Activated CD8-positive, alpha-beta memory T cell treated with anti-CD3 and anti-CD28 coated beads, Interleukin-2, amount 50 U/mL, for 4 hours (primary cell): ENCODE measurements at places on chromosomes 5 and 9.

DNA sequence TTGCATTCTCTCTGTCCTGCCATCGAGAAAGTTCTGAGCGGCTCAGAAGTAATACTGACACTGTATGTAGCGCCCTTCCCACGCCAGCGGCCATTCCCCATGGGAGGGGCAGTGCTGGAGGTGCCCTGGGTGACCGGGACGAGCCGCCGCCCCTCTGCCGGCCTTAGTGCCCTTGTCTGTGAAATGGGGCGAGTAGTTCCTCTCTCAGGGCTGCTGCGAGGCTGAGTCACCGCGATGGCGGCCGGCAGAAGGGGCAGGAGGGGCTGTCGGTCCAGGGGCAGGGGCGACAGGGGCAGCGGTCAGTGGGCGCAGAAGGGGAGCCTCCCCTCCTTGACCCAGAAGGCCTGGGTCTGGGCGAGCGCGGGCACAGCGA, 148.9 kb downstream of the GAPVD1 start:
- no peak for DNase-seq

- DNase-seq: no peak
These were observed 104.1 kb upstream of the PAPPA start for GRCh38 chr9:116049456-116049855.

- DNase-seq: peak; percentile 39
These were observed 37.9 kb downstream of the CYFIP2 start for GRCh38 chr5:157303667-157304327.

DNA sequence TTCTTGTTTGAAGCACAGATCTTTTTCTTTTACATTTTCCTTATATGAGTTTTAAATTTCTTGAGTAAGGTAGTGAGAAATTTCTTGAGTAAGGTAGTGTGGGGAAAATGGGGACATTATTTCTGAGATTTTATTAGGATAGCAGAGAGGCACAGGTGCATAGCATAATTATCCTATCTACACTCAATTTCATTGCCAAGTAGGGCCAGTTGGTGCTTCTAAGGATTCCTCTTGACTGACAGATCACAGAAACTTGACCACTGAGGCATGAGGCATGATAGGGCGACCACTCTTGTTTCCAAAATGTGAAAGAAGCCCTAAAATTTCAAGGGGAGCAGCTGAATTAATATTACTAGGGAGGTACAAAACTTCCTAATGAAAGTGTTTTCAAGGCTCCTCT, 31.4 kb upstream of the TMC1 start:
- DNase-seq: no peak

GRCh38 chr9:32278991-32279390, 105.5 kb upstream of the ACO1 start:
- DNase-seq: no peak

GRCh38 chr9:94921092-94921471, 194.6 kb downstream of the AOPEP start:
- no peak for DNase-seq

- no peak for DNase-seq
These were observed 22.7 kb upstream of the CATSPER3 start for GRCh38 chr5:134945041-134945440.

DNA sequence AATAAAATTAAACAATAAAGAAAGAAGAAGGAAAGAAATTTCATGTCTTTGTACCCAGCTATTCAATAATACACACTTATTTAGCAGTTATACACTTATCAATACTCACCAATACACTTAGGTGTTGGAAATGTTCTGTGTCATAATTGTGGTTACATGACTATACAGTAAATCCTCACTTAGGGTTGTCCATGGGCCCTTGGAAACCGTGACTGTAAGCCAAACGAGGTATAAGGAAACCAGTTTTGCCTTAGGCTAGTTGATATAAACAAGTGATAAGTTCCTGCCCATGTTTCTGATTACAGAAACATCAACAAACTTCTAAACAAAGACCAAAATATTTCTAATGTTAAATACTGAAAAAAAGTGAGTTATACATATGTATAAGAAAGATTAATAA, 10.0 kb upstream of the SLCO4C1 start:
- no peak for DNase-seq

DNA sequence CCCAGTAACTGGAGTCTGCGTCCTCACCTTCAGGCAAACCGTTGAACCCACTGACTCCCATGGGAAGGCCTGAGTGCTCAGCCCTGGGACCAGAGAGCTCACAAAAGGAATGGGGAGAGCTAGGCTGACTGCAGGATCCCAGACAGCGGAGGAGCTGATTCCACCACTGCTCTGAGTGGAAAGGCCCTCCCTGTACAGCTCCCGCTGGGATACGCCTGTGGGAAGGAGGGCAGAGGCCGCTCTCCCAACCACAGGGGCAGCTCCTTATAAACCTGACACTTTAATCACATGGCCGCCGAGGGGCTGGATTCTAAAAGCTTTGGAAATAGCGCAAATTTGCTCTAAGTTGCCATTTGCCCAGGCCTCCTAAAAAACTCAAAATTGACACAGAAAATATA, 37.1 kb downstream of the DBH start:
- no peak for DNase-seq

DNA sequence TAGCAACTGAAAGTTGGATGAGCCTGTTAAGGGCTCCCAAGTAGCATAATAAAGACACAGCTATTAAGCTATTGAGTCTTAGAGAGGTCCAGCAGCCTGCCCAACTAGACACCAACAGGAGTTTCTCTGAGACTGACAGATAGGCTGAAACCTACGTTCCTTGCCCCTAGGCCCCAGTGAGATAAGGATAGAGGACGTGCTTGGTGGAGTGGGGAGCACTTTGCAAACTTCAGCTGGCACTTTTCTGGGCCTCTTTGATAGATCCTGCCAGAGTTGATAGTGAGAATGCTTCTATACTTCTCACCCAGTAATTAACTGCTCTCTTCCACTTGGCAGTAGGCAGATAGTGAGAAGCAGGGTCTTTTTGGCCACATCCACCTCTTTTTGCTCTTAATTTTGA, 20.8 kb upstream of the CTNNA1 start:
- no peak for DNase-seq
